ENCODE measurements at places on chromosomes 5 and 9. TPM values are rescaled to one million over a fixed set of nuclear protein-coding genes. Genes with fewer than 3 reads are reported as not detected.

GRCh38 chr9:28820741-28821140 lies 1247.5 kb upstream of the C9orf72 start:
- DNase-seq: no peak

ZFP37 gene
- 8.6 TPM for total RNA-seq

PCDHGA2 gene
- total RNA-seq: 7.7 TPM

GRCh38 chr9:138028596-138028995 lies 151.0 kb downstream of the CACNA1B start:
- DNase-seq: no peak

GARIN3 gene
- not detected for total RNA-seq

TAS2R1 gene
- not detected for total RNA-seq

- DNase-seq: no peak
These were observed 223.2 kb upstream of the TAS2R1 start for GRCh38 chr5:9853309-9853708.

All from lung (tissue), 17 donors.